Stimulated activated effector memory CD8-positive, alpha-beta T cell treated with anti-CD3 and anti-CD28 coated beads, Interleukin-12 subunit alpha, Interleukin-12 subunit beta, amount 100 ng/mL, for 72 hours (primary cell): ENCODE measurements at places on chromosomes 1 and 21.

- DNase-seq = no peak
Measured at GRCh38 chr1:37037690-37038089, 3.4 kb upstream of the GRIK3 start.

- no peak for DNase-seq
Measured at GRCh38 chr21:31607791-31608190, 51.7 kb upstream of the SOD1 start.

DNA sequence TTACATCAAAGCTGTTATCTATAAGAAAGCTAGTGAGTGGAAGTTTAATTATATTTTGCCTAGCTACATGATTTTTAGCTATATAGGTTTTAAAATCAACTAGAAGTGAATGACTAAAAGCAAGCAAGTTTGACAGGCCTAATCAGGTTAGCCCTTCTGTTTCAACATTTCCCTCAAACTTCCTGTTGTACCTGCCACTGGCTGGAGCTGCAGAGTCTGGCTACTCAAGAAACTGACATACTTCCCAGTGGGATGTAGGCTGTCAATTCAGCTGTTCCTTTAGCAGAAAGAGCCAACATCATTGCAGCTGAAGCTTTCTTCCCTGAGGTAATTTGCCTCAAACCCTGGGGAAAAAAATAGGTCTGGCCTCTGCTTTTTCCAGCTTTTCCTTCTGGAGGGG lies 87.1 kb upstream of the TNR start:
- no peak for DNase-seq

GRCh38 chr1:101003012-101003650 lies 22.5 kb downstream of the DPH5 start:
- DNase-seq = no peak

GRCh38 chr1:198007687-198008607 lies 90.8 kb downstream of the LHX9 start:
- no peak for DNase-seq
